ENCODE measurements at places on chromosomes 1 and 21.

DNA sequence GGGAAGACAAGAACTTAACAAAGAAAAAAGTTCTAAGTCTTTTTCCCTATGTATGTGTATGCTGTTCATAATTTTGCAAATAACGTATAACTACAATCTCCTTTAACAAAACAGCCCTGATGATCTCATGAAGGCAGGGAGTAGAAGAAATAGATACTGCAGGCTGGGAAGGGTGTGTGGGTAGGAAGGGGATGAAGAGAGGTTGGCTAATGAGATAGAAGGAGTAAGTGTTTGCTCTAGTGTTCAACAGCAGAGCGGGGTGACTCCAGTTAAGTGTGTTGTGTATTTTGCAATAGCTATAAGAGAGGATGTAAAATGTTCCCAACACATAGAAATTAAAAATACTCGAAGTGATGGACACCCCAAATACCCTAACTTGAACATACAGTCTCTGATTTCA lies 20.1 kb downstream of the C1orf198 start:
- no peak for DNase-seq

GRCh38 chr1:20480951-20481617 lies 4.9 kb downstream of the CAMK2N1 start:
- DNase-seq = no peak

- no peak for DNase-seq
Measured at GRCh38 chr21:45639206-45640000, 4.1 kb upstream of the PCBP3 start.

GRCh38 chr1:56329970-56330369 lies 249.4 kb downstream of the PLPP3 start:
- no peak for DNase-seq

DNA sequence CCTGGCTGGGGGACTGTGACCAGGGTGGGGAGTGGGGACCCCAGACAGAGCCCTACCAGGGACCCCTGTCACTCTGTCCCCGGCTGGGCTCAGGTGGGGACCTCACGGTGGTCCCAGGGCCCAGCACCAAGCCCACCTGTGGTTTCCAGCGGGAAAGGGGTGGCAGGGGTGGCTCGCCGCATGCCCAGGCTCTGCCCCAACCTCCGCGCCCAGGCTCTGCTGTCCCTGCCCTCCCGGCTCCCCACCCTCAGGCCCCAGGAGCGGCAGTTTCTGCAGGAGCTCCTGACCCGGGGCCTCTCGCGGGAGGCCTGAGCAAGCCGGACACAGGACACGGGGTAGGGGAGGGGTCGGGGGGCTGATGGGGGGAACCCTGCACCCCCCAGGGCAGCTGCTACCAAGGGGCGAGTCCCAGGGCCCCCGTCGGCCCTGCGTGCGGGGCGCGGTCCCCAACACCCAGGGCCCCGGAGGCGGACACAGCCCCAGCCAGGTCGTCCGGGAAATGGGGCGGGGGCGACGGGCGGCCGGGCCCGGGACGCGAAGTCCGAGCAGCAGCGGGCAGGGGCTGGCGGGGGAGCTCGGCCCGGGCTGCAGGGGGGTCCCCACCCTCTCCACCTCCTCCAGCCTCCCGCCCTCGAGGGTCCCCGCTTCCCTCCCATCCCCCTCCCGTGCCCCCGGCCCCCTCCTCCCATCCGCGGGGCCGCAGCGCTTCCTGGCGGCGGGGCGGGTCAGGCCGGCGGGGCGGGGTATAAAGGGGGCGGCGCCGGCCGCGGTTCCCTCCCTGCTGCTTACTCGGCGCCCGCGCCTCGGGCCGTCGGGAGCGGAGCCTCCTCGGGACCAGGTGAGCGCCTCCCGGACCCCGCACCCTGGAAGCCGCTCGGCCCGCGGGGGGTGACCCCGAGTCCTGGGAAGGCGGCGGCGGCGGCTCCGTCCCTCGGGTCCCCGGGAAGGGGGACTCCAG lies at the start of gene COL6A2:
Gene COL6A2, plus strand, starts transcription at position 777 of the 958 bp plus-strand sequence.
- peak; percentile 59 for DNase-seq

DNA sequence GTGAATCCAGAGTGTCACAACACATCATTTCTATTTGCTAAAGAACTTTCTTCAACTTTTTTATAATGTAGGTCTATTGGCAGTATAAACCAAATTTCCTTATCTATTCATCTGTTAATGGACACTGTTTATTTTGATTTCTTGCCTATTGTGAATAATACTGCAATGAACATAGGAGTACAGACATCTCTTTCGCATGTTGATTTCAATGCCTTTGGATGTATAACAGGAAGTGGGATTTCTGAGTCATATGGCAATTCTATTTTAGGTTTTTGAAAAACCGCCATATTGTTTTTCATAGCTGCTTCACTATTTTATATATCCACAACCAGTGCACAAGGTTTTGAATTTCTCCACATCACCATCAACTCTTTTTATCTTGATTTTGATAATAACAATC lies 198.7 kb downstream of the KCNT2 start:
- no peak for DNase-seq

DNA sequence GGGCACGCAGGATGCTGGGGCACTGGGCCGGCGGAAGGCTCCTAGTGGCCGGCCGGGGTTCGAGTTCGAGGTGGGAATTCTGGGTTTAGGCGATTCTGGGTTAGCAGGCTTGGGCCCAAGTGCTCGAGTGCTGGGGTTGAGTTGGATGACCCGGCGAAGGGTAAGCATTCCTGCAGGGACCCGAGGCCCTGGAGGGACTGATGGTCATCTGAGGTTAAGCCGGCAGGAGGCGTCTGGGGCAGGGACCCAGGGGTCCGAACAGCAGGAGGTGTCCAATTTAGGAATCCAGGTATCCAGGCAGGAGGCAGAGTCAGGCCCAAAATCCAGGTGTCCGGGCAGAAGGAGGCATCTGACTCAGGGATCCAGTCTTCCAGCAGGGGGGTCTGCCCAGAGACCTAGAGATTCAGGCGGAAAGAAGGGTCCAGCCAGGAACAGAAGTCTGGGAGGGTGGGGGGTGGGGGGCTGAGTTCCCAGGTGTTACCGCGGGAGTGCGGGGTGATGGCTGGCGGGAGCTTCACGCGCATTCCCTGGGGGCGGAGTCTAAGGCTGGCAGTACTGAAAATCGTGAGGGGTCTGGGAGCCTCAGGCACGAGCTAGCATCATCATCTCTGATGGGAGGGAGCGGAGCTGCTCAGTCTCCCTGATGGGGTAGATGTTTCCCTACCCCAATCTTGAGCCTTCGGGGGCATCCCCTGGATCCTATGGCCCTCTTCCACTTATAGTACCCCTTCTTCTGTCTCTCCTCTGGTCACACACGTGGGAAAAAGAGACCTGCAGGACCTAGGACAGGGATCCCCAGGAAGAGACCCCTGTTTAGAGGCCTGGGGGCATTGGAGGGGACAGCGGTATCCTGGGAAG lies 585 bp downstream of the GPR3 start:
- no peak for DNase-seq

GRCh38 chr1:3249231-3249630 lies 180.2 kb downstream of the PRDM16 start:
- no peak for DNase-seq

GRCh38 chr1:70979881-70980280 lies 67.7 kb downstream of the PTGER3 start:
- DNase-seq = no peak

- DNase-seq = no peak
Measured at GRCh38 chr1:9279172-9279840, 13.4 kb upstream of the SPSB1 start.

- DNase-seq = no peak
Measured at GRCh38 chr1:62362926-62363325, 43.7 kb upstream of the KANK4 start.

DNA sequence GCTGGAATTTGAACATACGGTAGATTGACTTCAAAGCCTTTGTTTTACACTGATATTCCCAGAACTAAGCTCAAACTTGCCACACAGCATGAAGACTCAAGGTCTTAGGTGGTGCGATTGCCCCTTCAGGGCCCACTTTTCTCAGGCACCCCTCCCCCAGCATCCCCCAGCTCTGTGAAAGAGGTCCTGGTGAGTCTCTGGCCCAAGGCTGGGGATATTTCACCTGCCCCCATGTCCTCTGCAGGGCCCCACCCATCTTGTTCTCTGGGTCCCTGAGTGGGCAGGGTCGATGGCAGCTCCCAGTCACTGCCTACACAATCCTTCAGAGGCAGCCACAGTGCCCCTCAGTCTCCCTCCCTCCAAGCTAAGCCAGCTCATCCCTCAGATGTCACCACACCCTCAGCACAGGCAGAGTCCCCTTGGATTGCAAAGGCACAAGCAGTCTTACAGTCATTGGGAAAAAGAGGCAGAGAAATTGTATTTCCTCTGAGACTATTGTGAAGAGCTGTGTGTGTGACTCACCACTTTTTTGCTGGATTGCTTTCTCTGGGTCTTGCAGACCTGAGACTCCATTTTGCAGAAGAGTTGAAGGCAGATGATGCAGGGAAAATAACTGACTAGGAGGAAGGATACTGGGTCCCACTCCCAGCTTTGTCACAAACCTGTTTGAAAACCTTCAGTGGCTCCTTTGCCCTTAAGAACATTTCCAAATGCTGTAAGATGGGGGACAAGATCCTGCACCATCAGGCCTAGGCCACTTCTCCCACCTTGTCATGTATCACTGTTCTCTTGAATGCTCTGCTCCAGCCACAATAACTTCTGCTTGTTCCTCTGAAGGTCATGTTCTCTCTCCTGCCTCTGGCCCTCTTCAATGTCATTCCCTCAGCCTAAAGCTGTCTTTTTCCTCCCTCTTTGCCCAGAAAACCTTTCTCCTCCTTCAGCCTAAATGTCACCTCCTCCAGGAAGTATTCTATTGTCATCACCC lies 119.1 kb upstream of the GRIK3 start:
- no peak for DNase-seq

- DNase-seq = no peak
Measured at GRCh38 chr1:18642278-18643095, 11.8 kb downstream of the PAX7 start.

DNA sequence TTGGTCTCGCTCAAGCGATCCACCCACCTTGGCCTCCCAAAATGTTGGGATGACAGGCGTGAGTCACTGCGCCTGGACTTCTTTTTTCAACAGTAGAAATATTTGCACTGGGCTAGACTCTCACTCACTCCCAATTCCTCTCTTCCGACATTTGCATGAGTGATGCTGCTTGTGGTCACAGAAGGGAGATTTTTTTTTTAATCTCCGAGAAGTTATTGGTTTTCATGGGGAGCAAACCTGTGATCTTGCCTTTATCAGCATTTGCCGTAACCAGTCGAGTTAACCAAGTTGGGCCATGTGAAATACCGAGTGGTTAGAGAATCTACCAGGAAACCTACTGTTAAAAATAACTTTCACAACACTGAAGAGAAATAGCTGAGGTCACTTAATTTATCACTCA lies 21.1 kb downstream of the ERG start:
- no peak for DNase-seq

DNA sequence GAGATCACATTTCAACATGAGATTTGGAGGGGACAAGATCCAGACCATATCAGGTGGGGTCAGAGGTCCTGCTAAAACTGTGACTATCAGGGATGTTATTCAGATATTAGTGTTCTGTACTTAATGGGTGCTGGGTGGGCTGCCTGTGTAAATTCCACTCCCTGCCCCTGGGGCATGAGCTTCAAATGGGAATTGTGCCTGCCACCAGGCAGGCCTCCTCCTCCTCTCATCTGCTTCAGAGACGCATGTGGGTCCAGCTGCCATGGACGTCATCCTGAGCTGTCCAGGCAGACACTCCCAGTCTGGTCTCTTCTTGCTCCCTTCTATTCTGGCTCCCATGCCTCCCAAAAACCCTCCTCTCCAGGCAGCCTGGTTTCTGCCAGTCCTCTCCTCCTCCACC lies 10.4 kb downstream of the QSOX1 start:
- DNase-seq = no peak

DNA sequence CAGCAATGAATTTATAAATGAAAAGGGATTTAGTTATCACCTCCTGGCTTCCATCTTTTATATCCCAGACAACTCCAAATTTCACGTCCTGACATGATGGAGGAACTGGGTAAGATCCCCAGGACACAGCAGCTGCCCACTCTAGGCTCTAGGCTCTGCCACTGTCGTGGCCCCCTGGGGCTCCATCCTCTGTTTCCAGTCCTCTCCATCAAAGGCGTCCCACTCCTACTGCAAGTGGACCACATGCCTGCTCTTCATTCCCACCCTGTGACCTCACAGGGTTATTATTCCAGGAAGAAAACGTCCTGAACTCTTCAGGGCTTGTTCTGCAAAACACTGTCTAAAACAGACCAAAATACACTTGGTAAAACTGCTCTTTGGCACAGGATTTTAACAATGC lies 11.9 kb downstream of the URB1 start:
- no peak for DNase-seq

DNA sequence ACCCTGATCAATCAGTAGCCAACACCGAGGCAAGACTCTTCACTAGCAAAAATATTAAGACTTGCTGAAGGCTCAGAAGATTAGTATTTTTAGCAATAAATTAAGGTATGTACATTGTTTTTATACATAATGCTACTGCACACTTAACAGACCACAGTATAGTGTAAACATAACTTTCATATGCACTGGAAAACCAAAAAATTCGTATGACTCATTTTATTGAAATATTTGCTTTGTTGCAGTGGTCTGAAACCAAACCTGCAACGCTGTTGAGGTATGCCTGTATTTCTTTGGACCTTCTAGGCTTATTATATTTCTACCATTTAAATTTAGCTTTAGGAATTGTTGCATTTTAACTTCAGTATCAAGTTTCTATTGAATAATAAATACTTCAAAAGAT lies 65.8 kb upstream of the BCL9 start:
- DNase-seq = no peak

- DNase-seq = no peak
Measured at GRCh38 chr1:174654560-174654959, 206.8 kb downstream of the GPR52 start.

DNA sequence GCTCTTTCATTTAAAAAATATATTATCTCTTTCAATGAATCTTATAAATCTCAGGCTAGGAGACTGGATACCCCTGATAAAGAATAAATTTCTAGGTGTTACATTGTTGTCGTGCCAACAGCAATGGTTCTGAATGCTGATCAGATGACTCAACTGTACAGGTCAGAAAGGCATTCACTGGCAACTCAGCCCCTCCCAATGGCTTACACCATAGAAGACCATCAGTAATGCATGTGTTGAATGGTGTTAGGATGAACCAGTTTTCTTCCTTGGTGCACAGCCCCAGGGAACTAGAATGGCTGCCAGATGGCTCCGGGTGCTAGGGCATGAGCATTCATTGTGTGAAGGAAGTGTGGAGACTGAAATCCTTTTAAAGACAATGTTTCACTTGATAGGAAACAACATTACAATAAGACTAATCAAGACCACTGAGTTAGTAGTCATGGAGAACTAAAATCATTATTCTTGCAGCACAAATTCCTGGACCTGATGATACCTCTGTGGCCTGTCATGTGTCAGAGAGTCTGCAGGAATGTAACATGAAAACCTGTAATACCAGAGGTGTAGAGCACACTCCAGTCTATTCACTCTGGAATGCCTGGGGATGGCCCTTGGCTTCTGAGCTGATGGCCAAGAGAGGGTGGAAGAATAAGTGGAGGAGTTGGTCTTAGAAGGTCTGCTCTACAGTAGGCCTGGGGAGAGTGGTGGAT lies 187.7 kb upstream of the LMO4 start:
- DNase-seq = no peak

DNA sequence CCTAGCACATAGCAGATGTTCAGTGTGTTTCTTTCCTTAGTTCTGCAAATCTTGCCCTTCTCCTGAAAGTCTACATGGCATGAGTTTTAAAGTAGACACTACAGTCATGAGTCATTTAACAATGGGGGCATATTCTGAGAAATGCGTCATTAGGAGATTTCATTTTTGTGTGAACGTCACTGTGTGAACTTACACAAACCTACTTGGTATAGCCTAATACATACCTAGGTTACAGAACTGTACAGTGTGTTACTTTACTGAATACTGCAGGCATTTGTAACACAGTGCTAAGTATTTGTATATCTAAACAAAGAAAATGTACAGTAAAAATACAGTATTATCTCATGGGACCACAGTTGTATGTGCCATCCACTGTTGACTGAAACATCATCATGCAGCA lies 10.0 kb downstream of the TTF2 start:
- DNase-seq = no peak

Measured in tibial nerve (tissue), 4 donors.